HCEC 1CT (cell line): ENCODE measurements at places on chromosomes 3 and 15.
A peak's percentile ranks its signal among the peaks of the same experiment; 100 is the strongest.

DNA sequence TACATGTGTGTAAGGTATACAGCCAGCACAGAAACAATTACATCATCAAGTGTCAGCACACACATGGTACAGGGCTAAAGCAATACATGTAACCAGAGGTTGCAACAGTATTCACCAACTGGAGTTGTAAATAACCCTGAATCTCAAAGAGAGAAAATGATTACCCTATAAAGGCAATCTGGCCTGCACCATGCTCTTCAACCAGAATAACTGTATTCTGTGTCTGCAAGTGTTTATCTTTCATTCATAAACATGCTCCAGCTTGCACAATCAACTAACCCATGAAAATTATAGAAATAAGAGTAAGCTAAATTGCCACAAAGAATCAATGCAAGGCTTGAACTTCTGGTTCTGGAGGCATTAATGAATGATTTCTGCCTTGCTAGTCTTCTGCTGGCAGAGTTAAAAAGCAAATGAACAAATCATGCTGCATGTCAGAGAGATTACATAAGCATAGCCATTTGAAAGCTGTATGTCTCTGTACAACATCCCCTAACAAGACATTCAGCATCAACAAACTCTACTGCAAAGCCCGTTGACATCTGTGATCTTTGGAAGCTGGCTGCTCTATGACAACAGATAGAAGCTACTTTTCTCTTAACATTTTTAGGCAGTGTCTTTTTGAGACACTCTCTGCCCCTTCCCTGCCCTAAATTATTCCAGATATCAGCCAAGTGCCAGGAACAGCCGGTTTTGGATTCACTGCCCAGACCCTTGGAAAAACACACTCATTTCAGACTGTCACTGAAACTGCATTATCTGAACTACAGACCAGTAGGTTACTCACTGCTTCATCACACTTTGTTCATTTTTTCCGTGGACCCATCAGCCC, 871.0 kb downstream of the OTOL1 start:
- DNase-seq, result peak; percentile 12

GRCh38 chr15:58329781-58330671, 101.8 kb upstream of the LIPC start:
- no peak for DNase-seq

GRCh38 chr3:197302696-197303341, 4.4 kb upstream of the DLG1 start:
- DNase-seq, result no peak

DNA sequence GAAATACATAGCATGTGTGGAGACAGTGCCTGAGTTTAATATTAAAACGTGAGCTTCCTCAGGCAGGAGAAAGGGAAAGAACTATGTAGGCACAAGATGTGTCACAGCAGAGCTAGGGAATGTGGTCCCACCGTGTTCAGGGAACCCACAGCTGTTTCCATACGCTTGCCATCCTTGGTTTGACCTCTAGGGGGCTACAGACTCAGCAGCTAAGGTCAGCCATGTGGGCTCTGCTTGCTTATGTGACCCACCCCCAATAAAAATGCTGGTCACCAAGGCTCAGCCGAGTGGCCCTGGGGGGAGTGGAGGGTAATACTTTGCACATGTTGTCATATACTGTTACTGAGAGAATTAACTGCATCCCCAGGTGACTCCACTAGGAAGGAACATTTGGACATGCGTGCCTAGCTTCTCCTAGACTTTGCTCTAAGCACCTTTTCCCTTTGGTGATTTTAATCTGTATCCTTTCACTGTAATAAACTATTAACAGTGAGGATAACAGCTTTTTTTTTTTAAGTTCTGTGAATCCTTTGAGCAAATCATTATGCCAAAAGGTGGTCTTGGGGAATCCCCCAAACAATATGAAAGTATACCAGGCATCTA, 3.3 kb downstream of the TUBGCP5 start:
- DNase-seq, result peak; percentile 48

DNA sequence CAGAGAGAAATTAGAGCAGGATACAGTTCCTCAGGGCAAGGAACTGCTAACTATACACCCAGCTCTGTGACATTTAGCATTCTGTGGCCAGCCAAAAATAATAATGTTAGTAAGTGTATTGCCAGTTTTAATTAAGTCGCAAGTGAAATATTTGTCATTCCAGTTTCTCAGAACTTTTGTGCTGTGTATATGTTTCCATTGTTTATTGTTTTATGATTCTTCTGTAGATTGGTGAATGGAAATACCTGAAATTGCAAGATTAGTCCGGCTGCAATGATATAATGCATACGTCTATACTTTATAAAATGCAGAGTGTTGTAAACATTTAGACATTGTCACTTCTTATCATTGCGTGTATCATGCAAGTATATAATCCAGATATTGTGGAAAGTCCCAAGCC, 351.3 kb upstream of the GRM7 start:
- no peak for DNase-seq

DNA sequence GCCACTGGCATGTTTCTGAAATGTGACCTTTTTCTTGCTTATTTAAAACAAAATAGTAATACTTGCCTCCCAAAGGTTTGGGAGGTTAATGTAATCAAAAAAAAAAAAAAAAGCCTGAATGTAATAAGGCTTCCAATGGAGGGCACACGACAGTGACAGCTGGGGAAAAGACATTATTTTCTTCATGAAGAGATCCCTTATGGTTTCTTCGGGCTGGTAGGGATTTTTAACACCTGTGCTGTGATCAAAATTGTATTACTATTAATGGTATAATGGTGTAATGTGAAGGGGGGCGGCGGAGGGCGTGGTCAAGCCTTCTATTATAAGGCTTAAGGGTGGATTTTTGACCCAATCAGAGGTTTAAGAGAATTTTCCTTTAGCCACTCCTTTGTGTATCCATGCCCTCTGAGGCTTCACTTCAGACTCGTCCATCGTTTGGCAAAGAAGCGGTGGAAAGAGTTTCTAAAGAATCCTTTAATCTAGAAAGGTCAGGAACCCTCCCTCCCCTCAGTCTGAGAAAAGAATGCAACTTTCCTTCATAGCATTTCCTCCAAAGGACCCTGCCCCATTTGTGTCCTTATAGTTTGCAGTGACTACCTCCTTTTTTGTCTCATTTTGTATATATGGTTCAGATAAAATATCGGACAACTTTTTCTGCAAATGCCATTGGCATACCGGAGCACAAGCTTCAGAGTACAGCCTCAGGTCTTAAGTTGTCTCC, 89.5 kb upstream of the CHD2 start:
- no peak for DNase-seq

GRCh38 chr15:40468898-40469331, 1.9 kb upstream of the CHST14 start:
- DNase-seq, result no peak
